ENCODE measurements at places on chromosomes 3 and 15.
A peak's percentile ranks its signal among the peaks of the same experiment; 100 is the strongest.

DNA sequence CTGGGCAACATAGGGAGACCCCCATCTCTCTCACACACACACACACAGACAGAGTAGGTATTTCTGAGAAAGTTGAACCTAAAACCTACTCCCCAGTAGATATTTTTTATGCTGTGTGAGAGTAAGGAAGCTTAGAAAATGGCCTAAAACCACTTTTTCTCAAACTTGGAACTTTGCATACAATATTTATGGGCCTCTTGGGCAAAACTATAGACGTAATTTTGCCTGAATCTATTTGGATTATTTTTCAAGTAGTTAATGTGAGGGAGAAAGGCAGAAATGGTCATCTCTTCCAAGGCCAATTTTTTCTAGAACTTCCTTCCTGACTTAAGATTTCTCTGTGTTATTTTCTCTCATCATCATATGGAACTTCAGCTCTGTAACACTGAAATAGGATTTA lies 81.7 kb downstream of the ZNF609 start:
- DNase-seq: no peak

DNA sequence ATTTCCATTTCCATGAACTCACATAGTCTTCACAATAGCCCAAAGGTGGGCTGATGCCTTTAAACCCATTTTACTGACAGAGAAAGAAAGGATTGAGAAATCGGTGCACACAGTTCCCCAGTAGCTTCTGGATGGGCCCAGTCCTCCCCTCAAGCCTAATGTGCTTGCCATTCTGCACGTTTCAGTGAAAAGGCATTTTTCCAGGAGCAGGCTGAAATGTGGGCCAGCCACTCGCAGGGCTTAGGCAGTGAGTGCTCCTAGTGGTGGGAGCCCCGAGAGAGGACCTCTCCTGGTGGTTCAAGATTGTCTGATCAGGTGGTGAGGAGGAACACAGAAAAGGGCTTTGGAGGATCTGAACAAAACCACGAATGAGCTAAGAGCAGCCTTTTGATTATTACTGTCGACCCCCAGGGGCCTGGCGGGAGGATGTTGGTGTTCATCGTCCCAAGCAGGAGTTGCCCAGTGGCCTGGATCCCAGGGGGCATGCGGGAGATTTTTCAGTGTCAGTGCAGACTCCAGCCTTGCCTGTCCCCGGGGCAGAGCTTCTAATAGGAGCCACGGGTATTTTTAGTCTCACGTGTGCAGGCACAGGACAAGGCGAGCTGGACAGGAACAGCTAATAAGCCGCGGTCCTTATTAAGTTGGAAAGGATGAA lies 8.7 kb upstream of the KY start:
- no peak for DNase-seq

- no peak for DNase-seq
These were observed 147.2 kb upstream of the SLC2A2 start for GRCh38 chr3:171173736-171174135.

DNA sequence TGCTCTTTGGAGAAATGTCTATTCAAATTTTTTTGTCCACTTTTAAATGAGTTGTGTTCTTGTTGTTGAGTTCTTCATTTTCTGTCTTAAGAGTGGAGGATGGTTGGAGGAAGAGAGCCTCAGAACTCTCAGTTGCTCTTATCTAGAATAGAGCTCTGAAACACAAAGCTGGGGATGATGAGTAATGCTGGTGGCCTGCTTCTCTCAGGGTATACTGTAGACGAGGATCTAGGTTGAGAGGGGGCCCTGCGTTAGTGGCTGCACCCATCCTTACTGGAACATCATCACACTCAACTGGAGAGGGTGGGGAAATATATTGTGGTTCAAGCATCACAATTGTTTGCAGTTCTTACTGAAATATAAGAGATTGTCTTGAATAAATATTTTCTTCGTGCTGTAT lies 1.8 kb downstream of the SPTSSB start:
- no peak for DNase-seq

GRCh38 chr3:128573707-128574162 lies 76.9 kb downstream of the RPN1 start:
- no peak for DNase-seq

DNA sequence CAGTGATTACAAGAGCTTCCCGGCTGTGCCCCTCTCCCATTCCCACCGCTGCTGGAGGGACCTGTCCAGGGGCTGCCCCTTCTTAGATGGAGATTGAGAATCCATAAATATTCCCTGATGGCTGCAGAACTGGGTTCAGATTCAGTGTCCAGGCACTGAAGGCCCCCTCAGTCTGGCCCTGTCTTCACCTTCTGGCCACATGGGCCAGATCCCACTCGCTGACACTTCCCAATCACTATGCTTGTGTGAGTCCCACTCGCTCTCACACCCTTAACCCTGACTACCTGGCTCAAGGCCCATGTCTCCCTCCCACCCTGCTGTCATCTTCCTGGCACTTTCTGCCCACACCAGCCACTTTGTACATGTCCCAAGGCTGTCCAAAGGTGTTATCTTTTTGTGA lies 15.5 kb upstream of the MRPS22 start:
- DNase-seq: no peak

DNA sequence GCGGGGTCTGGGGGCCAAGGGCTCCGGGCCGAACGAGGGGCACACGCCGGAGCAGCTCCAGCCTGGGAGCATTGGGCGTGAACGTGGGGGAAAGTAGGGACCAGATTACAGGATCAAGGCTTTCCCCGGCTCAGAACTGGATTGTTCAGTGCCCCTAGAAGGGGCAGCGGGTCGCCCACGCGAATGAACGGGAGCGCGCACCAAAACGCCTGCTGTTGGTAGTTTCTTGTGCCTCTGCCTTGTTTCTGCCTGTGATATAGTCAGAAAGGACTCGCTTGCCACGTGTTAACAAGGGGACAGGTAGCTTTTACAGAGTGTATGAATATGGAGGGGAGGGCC lies 1.1 kb downstream of the CASR start:
- DNase-seq: no peak

- no peak for DNase-seq
These were observed 91.9 kb downstream of the LRRC28 start for GRCh38 chr15:99343208-99343607.

- DNase-seq: no peak
These were observed 49.0 kb upstream of the OSBPL11 start for GRCh38 chr3:125644036-125645005.

- DNase-seq: no peak
These were observed 28.8 kb downstream of the GOLGA6A start for GRCh38 chr15:74053517-74053916.

- no peak for DNase-seq
These were observed 2.0 kb downstream of the FSTL1 start for GRCh38 chr3:120448756-120449155.

- no peak for DNase-seq
These were observed 117.6 kb upstream of the TBL1XR1 start for GRCh38 chr3:177314897-177315296.

DNA sequence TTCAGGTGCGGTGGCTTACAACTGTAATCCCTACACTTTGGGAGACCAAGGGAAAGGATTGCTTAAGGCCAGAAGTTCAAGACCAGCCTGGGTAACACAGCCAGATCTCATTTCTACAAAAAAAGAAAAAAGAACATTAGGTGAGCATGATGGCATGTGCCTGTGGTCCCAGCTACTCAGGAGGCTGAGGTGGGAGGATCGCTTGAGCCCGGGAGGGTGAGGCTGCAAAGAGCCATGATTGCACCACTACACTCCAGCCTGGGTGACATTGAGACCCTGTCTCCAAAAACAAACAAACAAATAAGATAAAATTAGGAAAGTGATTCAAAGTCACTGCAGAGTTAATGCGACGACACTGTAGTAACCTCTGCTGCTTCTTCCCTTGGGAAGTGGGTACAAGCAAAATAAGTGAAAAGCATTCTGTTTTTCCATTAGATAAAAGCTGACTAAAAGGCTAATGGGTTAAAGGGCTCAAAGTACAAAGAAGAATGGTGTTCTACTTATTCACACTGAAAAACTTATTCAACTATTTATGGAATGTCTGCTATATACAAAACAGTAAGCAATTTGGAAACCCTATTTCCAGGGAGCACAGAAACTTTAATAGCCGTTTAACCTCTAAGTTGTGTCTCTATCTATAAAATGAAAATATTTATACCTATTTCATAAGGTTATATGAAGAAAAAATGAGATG lies 8.0 kb upstream of the RPS27L start:
- DNase-seq: no peak

DNA sequence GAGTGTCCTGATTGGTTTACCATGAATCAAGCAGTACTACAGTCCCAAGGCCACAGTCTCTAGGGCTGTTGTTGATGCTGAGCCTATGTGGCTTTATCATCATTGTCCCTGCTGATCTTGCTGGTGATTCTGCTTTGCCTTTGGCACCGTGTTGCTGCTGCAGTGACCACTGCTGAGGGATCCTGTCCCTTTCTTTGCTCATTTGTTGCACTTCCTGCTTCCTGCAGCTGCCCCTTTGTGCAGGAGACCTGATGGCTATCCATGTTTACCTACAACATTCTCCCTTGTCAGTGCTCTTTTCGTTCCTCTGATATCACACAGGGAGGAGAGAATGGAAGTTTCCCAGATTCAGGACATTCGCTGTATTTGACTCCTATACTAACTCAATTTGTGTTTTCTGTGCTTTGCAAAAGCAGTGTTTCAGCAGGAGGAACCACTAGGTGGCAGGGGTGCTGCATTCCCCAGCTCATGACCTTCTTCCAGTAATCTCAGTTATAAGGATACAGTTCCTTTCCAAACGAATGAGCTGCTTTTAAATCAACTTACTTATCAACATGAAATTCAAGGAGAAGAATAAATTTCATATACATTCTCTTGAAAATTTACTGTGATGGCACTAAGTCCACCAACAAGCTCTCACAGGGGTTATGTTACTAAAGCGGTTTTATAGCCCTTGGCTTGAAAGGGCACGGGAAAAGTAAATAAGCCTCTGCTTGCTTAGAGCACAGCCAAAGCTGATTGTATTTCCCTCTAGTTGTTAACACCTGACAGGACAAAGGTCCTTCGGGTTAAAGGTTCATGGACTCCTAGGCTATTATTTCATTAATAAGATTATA lies 9.7 kb upstream of the THUMPD3 start:
- peak; percentile 11 for DNase-seq

DNA sequence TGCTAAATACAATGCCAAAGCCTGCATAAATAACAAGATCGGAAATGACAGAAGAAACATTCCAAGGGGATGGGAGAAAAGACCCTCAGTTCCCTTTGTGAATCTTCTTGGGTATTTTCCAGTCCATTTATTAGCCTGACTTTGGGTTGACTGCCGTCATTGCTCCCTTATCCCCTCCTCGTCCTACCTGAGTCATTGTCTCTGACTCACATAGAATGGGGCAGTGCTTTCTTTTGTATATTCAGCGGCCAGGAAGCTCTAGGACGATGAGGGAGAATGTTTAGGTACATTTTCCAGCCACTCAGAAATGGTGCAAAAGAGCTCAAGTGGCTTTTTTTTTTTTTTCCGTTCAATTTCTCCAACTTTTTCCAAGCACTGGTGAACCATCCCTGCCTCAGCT lies 71.6 kb downstream of the KAT2B start:
- DNase-seq: no peak

DNA sequence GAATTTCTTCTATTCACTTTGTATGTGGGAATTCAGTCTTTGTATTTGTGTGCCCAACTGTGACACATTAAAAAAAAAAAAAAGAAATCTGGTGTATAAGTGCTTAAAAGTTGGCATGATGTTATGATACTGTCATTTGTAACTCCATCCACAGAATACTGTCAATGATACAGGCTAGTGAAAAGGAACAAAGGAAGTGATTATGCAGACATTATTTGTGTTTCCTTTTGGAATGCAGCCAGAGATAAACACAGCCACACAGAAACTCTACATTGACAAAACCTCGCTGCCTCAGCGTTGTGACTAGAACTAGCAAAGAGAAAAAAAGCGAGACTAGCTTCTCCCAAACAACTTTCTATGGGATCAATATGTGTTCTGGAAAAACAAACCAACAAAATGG lies 519.2 kb upstream of the AGTR1 start:
- DNase-seq: no peak

DNA sequence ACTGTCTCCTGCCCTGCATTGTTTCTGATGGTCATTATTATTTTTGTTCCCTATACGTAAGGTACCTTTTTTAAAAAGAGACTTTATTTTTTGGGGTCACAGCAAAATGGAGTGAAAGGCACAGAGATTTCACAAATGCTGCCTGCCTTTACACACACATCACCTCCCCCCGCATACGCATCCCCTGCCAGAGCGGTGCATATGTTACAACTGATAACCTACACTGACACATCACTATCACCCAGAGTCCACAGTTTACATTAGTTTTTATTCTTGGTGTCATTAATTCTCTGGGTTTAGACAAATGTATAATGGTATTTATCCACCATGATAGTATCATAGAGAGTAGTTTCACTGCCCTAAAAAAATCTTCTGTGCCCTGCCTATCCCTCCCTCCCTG lies 43.6 kb upstream of the KLF13 start:
- no peak for DNase-seq

- DNase-seq: peak; percentile 35
These were observed 589 bp downstream of the NEIL1 start for GRCh38 chr15:75347222-75348033.

- no peak for DNase-seq
These were observed 16.0 kb downstream of the WDR82 start for GRCh38 chr3:52262447-52262846.

- no peak for DNase-seq
These were observed 153.4 kb downstream of the FBLN2 start for GRCh38 chr3:13702286-13702685.

DNA sequence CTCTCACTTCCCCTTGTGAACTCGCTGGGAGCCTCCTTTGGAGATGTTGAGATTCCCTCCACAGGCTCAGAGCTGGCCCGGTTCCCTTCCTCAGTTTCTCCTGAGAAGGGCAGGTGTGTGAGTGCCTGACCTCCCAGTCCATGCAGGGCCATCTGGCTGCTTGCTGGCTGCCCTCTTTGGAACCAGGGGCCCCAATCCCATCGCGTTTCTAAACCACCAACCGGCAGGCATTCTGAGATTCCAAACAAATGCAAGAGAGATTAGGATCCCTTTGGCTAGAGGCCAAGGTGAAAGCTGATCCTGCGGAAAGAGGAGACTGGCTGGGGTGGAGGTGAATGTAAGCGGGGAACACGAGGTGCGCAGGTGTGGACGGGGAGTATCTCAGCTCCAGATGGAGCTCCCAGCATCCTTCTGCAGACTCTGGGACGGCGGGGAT lies 2.9 kb upstream of the PRRT3 start:
- DNase-seq: no peak

- no peak for DNase-seq
These were observed 10.2 kb downstream of the GAP43 start for GRCh38 chr3:115633467-115633866.

DNA sequence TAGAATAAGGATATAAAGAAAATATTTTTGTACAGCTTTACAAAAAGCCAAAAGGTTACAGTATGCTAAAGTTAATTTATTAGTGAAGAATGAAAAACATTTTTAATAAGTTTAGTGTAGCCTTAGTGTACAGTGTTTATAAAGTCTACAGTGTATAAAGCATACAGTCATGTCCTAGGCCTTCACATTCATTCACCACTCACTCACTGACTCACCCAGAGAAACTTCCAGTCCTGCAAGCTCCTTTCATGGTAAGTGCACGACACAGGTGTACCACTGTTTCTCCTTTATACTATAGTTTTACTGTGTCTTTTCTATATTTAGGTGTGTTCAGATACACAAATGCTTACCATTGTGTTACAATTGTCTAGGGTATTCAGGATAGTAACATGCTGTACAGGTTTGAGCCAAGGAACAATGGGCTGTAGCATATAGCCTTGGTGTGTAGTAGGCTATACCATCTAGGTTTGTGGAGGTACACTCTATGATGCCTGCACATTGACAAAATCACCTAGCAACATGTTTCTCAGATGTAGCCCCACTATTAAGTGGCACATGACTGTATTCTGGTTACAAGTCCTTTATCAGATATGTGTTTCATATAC lies 197.1 kb upstream of the KBTBD8 start:
- DNase-seq: no peak
